ENCODE measurements at places on chromosomes 13 and 19. TPM values are rescaled to one million over a fixed set of nuclear protein-coding genes. Genes with fewer than 3 reads are reported as not detected.

Gene URAD
- not detected for total RNA-seq

DNA sequence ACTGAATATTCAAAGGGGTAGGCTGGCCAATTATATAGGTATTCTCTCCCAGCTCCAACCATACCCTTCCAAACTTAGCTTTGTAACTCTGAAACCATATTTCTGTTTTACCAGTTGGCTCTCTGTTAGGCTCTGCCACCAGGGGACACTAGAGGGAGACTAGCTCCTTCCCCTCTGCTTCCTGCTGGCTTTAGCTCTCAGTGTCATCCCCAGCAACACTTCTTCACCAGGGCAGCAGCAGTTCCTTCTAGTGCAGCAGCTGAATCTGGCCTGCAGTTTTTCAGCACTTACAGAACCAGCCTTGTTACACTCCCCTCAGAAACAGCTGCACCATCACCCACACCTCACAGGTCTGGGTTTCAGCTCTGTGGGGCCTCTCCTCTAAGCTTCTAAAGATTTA, 51.0 kb upstream of the DOCK9 start:
- no peak for DNase-seq

DNA sequence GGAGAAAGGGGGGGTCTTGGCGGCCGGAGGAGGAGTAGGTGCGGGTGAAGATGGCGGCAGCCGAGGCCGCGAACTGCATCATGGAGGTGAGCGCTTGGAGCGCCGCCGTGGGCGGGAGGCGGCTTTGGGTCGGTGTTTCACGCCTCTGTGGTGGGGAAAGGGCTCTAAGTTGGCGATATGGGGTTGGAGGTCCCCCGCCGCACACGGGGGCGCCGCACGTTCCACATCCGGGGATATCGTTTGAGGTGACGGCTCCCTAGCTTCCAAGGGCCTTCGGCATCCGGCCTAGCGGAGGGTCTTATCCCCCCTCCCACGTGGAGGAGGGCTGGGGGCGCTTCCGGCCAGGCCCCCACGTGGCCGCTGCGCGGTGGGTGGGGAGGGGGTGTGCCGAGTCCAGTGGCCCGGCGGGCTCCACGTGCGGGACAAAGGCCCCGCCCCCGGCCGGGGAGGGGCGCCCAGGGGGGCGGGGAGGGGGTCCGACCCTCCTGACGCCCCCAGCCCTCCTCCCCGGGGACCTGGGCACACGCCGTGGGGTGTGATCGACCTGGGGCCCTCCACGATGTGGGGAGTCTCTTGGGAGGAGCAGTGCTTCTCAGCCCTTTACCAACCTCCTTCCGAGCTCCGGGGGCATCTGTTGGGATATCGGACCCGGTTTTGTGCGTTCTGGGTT, at the start of gene PRMT1:
Gene PRMT1, plus strand, starts transcription at position 41 of the 670 bp plus-strand sequence. Its CDS starts 10 bp downstream, at position 51.
- peak; percentile 51 for DNase-seq

DNA sequence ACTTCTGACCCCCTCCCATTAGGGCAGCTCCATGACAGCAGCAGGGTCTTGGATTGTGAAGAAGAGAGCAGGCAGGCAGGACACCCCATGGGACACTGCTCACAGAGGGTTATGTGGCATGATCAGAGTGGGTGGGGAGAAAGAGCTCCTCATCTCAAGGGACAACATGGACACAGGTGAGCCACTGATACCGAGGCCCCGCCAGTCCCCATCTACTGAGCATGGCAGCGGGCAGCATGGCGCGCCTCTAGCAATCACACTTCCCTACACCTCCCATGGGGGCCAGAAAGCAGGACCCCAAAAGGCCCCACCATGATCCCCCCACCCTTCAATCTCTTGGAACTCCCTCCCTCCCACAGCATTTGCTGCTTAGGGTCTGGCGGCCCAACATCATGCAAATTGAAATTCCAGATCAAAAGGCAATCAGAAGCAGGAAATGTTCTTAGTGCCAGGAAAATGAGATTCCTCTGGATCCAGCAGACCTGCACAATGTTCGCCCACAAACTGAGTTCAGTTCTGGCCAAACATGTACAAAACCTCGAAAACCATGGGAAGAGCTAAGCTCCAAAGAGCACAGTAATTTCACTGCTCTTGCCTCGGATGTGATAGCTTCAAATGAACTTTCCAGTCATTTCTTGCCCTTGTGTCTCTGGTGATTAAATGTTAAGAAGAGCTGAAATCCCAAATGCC, 14.8 kb downstream of the DOCK9 start:
- no peak for DNase-seq

Measured in neural crest cell (in vitro differentiated cells).